GM23338 (cell line): ENCODE measurements at places on chromosomes 7 and 10.

GRCh38 chr10:128066870-128067382 lies 59.3 kb downstream of the MKI67 start:
- no peak overlapping the region for H3K27ac ChIP-seq
- DNase-seq, result no peak
- H3K4me3 ChIP-seq, result no peak overlapping the region
- H3K4me1 ChIP-seq, result peaks cover 15% of the 10 kb centered on the region

- no peaks in the 10 kb centered on the region for H3K36me3 ChIP-seq
- peak overlapping the region; percentile 58; the same call in 1 of the 2 replicates for H3K27ac ChIP-seq
- peak; percentile 82 for DNase-seq
These were observed 121.2 kb downstream of the FAM107B start for GRCh38 chr10:14653271-14654161.

DNA sequence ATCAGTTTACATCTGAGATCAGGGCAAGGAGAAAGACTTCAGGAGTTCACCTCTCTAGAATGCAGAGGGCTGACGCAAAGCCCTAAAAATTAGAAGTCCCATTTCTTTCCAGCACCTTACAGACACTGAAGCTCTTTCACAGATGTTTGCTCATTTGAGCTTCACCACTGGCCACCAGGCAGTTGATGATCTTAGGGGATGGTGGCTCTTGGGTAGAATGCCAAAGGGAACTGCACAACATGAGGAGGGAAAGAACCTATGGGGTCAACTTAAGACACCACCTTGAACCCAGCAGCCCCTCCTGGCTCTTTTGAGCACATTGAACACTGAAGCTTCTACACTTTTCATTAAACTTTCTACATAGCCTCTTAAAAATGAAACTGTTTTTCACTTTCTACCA lies 390.3 kb upstream of the CELF2 start:
- H3K4me1 ChIP-seq, result no peaks in the 10 kb centered on the region
- H3K27me3 ChIP-seq, result no peaks in the 10 kb centered on the region
- no peaks in the 10 kb centered on the region for H3K36me3 ChIP-seq
- no peak for DNase-seq
- no peak overlapping the region for H3K4me3 ChIP-seq
- H3K27ac ChIP-seq, result no peak overlapping the region

GRCh38 chr7:25949736-25950487 lies 202.1 kb upstream of the NFE2L3 start:
- DNase-seq, result peak; percentile 62
- H3K4me3 ChIP-seq, result peak overlapping the region; percentile 82
- peak overlapping the region; percentile 95 for H3K27ac ChIP-seq
- H3K4me1 ChIP-seq, result peaks cover 42% of the 10 kb centered on the region
- H3K36me3 ChIP-seq, result no peaks in the 10 kb centered on the region

GRCh38 chr10:52071814-52072213 lies 242.3 kb upstream of the DKK1 start:
- DNase-seq, result peak; percentile 12
- no peak overlapping the region for H3K4me3 ChIP-seq
- H3K27me3 ChIP-seq, result no peaks in the 10 kb centered on the region
- no peaks in the 10 kb centered on the region for H3K36me3 ChIP-seq
- H3K4me1 ChIP-seq, result no peaks in the 10 kb centered on the region

- H3K27me3 ChIP-seq, result no peaks in the 10 kb centered on the region
- DNase-seq, result peak; percentile 67
- no peak overlapping the region for H3K27ac ChIP-seq
- H3K4me1 ChIP-seq, result no peaks in the 10 kb centered on the region
- H3K36me3 ChIP-seq, result no peaks in the 10 kb centered on the region
These were observed 21.1 kb upstream of the FOXI2 start for GRCh38 chr10:127715782-127716378.

- H3K27me3 ChIP-seq, result no peaks in the 10 kb centered on the region
- no peak for DNase-seq
These were observed 4.2 kb upstream of the CCM2 start for GRCh38 chr7:44995555-44996493.
